AG04450 (cell line): ENCODE measurements at places on chromosomes 16 and 17.

DNA sequence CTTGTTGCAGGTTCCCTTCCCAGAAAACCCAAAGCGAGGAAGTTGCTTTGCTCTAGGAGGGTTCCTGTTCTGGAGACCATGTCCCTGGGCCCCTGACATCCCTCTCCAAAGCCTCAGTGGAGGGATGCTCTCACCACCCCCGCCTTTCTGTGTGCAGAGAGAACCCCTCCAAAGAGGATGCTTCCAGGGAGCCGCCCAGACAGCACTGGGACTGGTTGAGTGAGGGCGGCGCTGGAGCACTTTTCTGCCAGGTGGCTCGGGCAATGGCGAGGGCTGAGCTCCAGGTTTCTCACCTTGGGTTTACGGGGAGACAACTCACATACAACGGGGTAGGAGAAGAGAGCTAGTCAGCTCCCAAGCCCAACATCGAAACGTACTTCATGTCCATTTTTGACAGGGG, 7.3 kb downstream of the EMC6 start:
- no peak for DNase-seq

DNA sequence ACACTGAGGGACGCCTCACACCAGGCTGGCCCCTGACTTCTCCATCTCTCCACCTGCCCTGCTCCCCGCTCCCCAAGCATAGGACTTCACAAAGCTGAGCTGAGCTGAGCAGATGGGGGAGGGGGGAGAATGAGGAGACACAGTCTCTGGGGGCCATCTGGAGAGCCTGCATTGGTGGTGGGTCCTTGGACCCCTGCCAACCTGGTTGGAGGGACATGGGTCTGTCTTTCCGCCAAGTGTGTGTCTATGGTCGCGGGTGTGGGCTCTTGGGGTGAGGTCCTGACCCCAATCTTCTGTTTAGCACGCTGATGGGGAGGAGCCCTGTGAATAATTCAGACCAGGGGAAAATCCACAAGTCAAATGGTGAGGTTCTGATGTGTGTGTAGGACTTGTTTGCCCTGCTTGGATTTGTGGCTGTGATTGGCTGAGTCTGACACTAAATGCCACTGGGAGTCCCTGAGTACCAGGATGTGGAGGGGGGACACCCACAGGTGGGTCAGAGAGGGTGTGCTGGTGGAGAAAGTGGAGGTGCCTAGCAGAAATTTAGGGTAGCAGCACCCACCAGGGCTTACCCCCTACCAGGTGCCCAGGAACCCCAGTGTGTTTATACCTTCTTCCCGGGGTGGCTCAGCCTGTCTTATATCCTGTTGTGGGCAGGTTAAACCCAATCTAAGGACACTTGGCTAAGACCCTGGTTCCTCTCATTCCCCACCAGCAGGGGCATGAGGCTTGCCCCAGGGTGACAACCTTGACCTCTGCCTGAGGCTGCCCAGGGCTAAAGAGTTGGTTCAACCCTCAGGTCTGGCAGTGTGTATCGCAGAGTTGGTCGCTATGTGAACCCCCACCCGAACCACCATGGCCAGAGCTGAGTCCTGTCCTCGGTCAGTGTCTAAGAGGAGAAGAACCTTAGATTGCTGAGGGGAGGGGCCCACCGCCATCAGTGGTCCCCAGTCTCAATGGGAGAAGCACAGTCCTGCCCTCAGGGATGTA, 2.1 kb downstream of the FMNL1 start:
- DNase-seq, result no peak

DNA sequence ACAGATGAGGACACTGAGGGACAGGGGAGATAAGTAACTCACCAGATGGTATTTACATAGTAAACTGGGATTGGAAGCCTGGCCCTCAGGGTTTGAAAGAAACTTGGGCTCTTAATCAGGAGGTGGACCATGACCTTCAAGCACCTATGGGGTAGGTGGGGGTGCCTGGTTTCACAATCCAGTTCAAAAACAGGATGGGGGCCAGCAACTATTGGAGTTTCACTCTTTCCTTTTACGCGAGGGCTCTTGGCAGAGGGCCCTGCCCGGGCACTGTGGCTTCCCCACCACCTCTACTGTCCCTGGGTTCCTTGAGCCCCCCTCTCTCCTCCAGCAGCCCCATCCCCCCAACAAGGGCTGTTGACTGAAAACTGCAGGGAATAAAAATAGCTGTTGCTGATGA, 11.3 kb upstream of the PRR29 start:
- no peak for DNase-seq

DNA sequence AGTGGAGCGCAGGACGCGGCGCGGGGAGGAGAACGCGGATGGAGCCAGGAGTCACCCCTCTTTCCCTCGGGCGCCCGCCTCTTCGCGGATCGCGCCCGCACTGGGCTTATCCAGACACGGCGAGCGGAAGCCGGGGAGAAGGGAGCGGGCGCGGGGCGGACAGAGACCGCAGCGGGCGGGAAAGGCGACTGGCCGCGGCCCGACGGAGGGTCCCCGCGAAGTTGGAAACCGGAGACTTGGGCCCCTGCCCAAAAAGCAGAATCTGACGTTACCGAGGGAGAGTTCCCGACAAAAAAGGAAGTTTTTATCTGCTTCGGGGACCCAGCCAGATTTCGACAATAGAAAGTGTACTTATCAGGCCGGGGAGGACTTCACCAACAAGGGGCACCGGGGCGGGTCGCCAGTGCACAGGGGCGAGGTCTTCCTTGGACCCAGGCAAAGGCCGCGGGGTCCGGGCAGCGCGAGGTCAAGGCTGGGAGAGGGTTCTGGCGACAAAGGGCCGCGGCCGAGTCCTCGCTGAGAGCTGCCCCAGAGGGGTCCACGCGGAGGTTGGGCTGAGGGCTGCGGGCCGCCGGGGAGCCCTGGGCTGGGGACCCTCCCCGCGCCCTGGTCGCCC, 519 bp downstream of the ST6GALNAC2 start:
- no peak for DNase-seq

DNA sequence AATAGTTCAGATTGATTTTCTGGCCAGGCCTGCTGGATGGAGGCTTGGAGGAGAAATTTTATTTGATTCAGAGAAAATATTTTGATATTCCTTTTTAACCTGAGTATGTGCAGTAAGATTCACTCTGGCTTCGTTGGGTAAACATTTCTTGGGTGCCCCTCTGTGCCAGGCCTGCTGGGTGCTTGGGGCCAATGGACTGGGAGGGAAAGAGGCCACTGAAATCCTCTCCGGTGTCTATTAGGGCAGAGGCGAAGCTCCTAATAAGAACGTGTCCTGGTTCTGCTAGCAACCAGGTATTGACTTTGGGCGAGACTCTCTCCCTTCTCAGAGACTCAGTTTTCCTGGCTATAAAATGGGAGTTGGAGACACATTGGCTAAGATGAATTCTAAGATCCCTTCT, 122.5 kb downstream of the CYLD start:
- DNase-seq, result no peak

DNA sequence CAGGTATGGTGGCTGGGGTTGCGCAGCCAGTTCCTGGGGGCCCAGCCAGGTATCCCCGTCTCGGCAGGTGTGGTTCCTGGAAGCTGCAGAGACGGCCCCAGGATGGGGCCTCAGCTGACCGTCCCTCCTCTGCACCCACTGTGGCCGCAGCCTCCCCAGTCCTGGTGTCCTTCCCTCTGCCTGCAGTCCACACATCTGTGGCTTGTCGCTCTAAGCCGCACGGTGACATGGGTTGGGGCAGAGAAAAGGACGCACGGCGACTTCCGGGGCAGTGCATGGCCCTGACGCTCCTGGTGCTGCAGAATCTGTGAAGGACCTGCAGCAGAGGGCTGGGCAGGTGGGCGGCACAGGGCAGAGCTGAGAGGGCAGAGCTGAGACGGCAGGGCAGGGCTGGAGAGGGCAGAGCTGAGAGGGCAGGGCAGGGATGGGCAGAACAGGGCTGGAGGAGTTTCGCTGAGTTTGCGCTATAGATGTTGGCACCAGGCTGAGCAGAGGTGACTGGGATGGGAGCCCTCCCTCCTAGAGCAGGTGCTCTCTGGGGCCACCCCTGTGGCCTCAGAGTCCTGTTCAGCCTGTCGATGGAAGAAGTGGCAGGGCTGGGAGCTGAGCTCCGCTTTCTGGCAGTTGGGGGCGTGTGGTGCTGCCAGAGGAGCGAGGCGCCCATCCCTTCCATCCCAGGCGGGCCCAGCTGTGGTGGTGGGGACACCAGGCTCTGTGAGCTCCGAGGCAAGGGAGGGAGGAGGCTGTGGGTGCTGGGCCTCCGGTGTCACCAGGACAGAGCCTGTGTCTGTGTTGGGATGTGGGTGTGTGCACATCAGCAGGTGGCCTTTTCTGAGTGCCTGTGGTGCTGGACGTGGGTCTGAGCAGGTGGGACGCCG, 23.0 kb downstream of the TSC2 start:
- no peak for DNase-seq

DNA sequence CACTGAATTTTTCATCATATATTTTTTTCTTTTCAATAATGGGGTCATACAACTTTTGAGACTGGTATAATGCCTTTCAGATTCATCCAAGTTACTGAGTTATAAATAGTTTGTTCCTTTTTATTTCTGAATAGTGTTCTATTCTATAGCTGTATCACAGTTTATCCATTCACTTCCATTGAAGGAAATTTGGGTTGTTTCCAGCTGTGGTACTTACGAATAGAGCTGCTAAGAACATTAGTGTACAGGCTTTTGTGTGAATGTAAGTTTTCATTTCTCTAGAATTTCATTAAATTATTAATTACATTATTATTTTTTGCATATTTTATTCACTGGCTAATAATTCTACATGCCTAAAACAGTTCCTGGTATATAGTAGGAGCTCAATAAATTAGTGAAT, 52.9 kb downstream of the SNTB2 start:
- no peak for DNase-seq

GRCh38 chr17:8736796-8737195, 7.8 kb downstream of the CCDC42 start:
- DNase-seq, result no peak

DNA sequence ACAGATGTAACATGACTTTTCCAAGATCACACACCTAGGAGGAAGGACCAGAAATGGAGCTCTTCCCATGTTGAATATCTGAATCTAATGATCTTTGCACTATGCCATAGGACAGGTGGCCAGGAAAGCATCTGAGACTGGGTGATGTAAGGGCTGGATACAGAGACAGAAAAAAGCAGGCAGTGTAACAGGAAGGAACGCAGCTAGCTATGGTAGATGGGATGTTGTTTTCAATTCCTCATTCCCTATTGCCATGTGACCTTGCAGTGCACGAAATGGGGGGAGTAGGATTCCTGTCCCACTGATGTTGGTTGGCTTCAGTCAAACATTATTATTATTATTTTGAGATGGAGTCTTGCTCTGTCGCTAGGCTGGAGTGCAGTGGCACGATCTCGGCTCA, 3.7 kb upstream of the NPIPB15 start:
- DNase-seq, result no peak

DNA sequence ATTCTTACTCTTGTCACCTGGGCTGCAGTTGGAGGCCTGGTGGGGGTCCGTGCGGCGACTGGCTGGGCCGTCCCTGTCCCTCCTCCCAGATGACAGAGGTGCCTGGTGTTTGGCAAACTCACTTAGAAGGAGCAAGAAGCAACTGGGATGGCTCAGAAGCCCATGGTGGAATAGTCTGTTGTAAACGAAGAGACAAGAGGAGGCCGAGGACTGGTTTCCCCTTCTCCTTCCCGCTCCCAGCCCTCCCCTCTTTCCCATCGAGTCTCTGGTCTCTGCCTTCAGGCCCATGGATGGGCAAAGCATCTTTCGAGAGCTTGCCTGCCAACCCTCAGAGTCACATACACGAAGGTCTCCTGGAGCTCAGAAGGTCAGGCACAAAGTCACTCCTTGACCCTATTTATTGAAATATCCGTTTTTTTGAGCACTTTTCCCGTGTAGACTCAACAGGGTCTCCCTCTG, 364.4 kb downstream of the SEC14L1 start:
- DNase-seq, result no peak

DNA sequence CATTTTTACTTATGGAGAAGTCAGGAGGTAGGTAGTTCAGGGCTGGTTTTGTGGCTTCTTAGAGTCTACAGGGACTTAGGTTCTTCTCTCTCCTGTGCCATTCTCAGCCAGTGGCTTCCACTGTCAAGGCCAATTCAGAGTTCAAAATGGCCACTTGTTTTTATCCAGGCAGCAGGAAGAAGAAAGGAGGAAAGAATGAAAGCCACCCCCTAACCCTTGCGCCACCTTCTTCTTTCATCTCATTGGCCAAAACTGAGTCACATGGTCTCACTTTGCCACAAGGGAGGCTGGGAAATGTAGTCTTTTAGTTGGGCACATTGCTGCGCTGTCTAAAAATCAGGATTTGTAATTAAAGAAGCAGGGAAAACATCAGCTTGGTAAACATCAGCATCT, 60.8 kb upstream of the MED9 start:
- no peak for DNase-seq
